ENCODE measurements at places on chromosomes 1 and 21.

DNA sequence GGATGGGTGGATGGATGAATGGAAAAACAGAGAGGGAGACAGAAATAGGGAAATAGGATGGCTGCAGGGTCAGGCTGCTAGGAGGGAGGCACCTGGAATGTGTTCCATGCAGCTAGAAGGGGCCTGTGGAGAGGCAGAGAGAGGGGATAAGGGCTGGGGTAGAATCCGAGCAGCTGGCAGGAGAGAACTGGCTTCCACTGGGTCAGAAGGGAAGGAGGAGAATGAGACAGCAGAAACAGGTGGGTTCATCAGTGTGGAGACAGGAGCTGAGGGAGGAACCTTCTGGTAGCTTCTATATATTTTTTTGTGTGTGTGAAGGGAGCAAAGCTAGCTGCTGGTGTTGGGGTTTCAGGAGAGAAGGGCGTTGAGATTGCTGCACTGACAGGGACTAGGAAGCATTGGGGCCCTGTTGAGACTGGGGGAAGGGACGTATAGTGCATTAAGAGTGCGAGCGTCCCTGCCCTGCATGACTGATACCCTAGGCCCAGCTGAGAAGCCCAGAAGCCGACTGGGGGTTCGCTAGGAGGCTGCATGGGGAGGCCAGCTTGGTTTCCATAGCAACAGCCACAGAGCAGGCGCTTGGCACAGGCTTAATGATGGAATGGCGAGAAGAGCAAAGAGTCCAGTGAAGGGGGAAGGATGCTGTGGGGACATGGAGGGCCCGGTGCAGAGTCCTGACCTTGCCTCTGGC lies 14.8 kb upstream of the KIF21B start:
- no peak for DNase-seq

- DNase-seq, result no peak
Measured at GRCh38 chr1:245823408-245824147, 668.8 kb downstream of the KIF26B start.

DNA sequence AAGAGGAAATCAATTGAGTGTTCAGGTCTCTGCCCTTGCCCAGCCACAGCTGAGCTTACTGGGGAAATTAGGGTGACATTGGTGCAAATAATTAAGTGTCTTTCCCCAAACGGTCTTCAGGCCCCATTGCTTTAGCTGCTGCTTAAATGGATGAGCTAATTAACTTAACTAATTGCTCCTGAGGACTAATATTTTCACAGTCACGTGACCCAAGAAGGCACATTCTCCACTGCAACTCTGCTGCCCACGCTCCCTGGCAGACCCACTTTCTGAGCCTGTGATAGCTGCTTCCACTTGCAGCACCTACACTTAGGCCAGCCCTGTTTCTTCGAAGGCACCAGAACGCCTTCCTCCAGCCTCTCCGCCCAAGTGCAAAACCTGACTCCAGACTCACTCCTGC lies 56.2 kb downstream of the SYT2 start:
- DNase-seq, result no peak

DNA sequence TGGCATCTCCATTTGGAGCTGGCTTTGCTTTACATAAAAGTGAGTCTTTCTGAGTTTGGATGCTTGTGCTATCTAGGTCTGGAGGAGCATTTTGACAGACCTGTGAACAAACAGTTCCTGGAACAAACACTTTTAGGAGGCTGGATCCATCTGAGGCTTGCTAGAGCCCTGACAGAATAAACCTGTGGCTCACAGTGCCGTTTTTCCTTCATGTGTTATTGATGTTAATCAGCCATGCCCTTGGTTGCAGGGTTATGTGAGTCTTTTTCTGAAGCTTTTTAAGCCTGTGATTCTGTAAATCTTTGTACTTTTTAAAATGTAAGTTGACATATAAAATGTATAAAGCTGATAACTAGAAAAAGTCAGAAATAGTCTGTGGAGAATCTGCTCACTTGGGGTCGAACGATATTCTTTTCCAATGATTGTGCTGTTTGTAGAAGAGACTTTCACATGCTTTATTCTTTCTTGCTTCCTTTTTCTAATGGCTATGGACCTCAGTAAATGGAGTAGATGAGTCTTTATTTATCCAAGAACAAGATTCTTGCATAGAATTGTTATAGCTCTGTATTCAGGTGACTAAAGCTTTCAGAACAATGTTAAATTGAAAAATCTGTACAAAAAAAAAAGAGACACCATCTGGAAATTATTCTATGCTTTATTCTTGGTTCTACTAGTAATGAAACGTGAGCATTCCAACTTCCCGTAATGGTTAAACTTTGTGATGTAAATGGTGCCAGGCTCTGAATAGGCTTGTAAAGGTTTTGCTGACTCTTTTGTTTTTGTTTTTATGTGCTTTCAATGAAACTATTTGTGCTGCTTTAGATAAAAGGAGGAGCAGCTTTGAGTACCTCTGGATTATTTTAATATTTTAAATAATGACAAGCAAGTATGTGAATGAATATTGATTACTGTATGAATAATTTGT lies 53.7 kb downstream of the CACHD1 start:
- DNase-seq, result no peak

- DNase-seq, result no peak
Measured at GRCh38 chr1:25640646-25641328, 24.2 kb downstream of the MAN1C1 start.

- no peak for DNase-seq
Measured at GRCh38 chr1:27966402-27967105, 6.8 kb downstream of the XKR8 start.

GRCh38 chr1:226946841-226947240 lies 6.7 kb downstream of the COQ8A start:
- no peak for DNase-seq

DNA sequence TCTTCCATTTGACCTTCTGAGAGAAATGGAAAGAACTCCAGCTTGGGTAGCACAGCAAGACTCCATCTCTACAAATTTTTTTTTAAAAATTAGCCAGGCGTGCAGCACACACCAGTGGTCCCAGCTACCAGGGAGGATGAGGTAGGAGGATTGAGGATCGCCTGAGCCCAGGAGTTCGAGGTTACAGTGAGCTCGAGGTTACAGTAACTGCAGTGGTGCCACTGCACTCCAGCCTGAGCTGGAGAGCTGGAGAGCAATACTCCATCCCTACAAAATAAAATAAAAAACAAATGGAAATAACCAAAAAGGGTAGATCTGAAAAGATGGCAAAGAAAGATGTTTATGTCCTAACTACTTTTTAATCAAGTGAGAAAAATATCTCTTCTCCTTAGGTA lies 14.5 kb downstream of the POGZ start:
- no peak for DNase-seq

DNA sequence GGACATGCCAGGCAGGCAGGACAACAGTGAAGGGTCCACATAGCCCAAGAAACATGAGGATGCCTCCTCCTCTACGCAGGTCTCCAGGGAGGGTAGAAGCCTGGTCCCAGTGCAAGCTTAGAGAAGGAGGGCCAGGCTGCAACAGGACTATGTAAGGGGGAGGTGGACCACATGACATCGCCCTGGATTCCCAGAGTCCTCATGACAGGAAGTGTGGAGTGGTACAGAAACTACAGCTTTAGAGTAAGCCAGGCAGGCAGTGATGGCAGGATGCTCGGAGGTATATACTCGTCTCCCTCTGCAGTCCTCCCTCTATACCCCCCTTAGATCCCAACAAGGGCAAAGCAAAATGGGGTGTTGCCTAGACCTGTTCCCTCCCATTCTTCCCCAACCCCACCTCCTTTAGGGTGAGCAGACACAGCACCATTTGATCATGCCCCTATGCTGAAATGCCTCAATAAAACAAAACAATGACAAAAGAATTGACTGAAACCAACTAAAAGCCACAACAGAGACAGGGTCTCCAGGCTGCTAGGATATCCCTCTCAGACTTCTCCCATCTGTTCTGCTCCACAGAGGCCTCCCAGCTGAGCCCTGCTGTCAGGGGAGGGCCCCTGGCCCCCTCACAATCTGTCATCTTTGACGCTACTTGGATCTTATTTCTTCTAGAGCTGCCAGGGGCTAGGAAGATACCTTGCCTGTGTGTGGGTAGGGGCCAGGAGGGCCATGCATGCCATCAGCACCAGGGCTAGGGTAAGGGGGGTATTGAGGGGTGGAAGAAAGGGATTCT lies 13.1 kb downstream of the FAM78B start:
- DNase-seq, result peak; percentile 90

DNA sequence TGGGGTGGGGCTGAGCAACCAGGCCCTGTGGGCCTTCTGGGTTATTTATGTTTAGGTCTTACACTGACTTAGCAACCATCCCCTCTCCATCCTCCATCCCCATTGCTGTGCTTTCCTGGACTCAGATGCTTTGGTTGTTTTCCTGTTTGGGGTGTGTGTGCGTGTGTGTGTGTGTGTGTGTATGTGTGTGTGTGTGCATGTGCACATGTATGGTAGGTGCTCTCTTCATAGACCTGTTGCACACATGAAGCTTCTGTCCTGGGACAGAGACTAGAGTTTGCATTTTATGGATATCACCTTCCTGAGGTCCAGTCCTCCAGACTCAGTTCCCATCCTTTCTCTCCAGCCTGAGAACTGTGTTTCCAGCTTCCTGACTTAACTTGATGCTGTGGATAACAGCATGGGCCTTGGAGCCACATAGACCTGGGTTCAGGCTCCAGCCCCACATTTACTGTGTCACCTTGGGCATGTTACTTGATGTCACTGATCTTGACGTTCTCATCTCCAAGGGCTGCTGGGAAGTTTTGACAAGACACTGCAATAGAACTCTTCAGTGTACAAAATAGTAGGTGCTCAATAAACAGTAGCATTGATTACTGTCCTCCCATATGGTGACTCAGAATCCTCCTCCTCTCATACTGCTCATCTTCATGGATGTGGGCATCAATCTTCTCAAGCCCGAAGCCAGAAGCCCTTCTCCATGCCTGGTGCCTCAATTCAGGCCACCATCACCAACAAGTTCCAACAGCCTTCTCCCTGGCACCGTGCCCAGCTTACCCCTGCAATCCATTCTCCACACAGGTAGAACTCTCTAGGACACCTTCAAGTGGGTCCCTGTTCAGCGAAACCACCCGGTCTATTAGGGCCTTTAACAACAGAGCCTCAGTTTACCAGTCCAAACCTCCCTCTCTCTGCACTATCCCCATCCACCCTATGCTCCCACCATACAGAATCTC lies 181.8 kb upstream of the EDN2 start:
- no peak for DNase-seq

GRCh38 chr1:221778535-221779142 lies 36.8 kb upstream of the DUSP10 start:
- no peak for DNase-seq

GRCh38 chr1:214372092-214372491 lies 91.1 kb downstream of the SMYD2 start:
- no peak for DNase-seq

- no peak for DNase-seq
Measured at GRCh38 chr1:145972580-145972979, 8.1 kb downstream of the POLR3GL start.

- DNase-seq, result no peak
Measured at GRCh38 chr1:218711001-218711400, 365.9 kb downstream of the TGFB2 start.
